ENCODE measurements at places on chromosomes 16 and 17. TPM values are rescaled to one million over a fixed set of nuclear protein-coding genes. Genes with fewer than 3 reads are reported as not detected.
A peak's percentile ranks its signal among the peaks of the same experiment; 100 is the strongest.

GRCh38 chr16:12757546-12757945, 46.1 kb downstream of the CPPED1 start:
- no peak for DNase-seq

- no peak for DNase-seq
These were observed 20.2 kb downstream of the ZNF778 start for GRCh38 chr16:89237733-89238132.

DNA sequence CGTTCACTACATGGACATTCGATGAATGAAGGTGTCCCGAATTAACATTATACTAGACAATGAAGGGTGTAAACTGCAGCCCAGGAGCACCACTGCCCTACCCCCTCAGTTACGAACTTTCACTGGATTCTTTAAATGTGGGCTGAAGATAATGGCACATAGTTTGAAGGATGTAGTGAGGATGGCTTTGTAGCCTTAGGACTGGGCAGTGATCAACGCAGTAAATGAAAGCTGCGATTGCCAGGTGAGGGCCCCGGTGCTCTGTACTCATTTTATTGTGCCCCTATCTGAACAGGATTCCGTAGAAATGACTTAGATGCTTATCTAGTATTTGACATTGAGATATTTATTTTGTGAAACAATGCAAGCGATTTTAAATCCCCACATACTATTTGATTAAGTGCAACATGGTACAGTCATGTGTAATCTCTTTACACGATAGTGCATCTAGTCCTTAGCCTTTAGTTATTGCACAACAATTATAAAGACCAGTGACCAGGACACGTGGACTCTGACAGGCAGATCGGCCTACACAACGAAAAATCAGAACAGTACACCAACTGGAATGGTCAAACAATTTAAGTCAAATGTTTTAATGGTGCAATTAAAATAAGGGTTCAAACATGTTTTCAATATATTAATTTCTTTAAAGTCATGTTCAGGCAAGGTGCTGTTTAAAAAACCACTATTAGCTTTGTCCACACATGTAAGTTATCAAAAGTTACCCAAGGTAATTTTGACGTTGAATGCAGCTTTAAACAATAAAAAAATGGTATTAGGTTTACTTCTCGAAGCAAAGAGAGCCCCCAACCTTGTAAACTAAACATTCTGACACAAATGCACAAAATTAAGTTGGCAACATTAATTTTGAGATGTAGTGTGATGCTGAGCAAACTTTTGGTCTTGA, 17.4 kb upstream of the ERN1 start:
- DNase-seq: no peak

GRCh38 chr16:57643147-57643874, 14.9 kb downstream of the ADGRG1 start:
- DNase-seq: no peak

- DNase-seq: no peak
These were observed 11.2 kb downstream of the CASC3 start for GRCh38 chr17:40151414-40151963.

Gene P2RX5
- total RNA-seq: 1.8 TPM

Gene CA10
- total RNA-seq: not detected

GRCh38 chr17:64406321-64407200, 15.9 kb upstream of the PECAM1 start:
- DNase-seq: no peak

DNA sequence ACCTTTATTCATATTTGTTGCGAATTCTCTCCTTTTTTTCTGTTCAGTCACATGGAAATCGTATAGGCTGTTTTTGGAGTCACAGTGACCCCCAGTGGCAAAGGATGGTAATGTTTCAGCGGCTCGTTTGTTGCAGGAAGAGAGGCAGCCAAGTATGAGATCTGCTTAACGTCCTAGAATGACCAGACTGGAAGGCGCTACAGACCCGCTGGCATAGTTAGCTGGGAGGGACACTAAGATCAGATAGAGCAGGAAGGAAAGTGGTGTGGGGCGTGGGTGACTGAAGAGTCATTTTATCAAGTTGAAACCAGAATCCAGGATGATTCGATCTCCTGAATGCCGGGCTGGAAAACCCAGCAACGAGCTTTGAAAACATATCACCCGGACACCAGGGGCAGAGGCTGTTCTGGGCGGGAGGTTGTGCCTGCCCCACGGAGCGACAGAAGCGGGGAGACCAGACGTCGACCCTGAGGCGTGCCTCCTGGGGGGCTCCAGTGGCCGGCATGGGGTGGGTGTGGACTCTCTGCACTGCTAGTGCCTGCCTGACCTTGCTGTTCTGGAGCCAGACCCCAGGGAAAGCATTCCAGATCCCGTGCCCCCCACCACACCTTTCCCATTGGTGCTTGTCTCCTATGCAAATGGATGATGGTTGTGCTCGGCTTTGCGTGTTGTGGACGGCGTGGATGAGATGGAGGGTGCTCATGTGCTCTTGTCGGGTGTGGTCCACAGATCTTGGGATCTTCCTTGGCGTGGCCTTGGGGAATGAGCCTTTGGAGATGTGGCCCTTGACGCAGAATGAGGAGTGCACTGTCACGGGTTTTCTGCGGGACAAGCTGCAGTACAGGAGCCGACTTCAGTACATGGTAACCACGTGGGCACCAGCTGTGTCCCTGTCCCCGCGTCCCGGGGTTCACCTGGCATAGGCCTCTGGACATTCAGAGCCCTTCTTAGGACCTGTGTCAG, 7.7 kb downstream of the IL34 start:
- DNase-seq: peak; percentile 90

Gene RNF222
- not detected for total RNA-seq

DNA sequence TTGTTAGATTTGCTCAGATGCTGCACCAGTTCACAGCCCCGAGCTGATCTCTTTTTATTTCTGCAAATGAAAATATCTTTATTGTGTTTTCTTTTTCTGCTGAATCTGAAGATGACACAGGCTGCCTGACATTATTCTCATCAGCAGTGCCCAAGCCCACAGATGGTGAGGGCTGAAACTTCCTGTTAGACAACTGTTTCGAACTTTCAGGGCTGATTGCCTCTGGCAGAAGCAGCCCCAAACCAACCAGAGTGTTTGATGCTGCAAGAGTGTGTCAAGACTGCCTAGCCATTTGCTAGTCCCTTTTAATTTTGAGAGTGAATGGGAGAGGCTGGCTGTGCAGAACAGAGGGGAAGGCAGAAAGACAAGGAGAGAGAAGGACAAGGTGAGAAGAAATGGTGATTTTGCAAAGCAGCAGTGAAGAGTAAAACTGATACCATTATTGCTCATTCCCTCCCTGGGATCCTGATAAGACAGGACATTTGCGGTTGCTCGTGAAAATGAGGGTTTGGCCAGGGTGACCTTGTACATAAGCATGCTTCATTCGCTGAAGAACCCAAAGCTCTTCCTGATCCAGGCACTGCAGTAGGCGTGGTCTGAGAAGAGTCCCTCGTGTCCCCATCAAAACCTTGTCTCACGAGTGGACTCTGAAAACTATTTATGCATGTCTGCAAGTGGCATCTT, 77.2 kb downstream of the TMEM114 start:
- no peak for DNase-seq

GRCh38 chr16:2231016-2231931, 5.0 kb upstream of the DNASE1L2 start:
- DNase-seq: no peak

GRCh38 chr16:85464383-85465305, 148.5 kb upstream of the GSE1 start:
- DNase-seq: no peak

- no peak for DNase-seq
These were observed 25.0 kb upstream of the ATP2A3 start for GRCh38 chr17:3989041-3989886.

DNA sequence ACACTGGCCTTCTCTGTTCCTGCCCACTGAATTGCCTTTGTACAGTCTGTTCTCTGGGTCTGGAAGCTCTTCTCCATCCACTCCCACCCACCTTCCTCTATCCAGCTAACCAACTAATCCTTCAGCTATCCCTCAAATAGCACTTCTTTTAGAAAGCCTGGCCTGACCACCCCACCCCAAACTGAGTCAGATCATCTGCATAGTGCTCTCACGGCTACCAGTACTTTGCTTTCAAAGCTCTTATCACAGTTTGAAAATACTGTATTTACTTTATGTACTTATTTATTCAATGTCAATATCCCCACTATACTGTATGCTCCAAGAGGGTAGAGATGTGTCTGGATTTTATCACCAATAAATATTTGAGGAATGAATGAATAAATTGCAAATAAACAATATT, 4.5 kb upstream of the CLDN7 start:
- DNase-seq: no peak

Gene ODF4
- not detected for total RNA-seq

DNA sequence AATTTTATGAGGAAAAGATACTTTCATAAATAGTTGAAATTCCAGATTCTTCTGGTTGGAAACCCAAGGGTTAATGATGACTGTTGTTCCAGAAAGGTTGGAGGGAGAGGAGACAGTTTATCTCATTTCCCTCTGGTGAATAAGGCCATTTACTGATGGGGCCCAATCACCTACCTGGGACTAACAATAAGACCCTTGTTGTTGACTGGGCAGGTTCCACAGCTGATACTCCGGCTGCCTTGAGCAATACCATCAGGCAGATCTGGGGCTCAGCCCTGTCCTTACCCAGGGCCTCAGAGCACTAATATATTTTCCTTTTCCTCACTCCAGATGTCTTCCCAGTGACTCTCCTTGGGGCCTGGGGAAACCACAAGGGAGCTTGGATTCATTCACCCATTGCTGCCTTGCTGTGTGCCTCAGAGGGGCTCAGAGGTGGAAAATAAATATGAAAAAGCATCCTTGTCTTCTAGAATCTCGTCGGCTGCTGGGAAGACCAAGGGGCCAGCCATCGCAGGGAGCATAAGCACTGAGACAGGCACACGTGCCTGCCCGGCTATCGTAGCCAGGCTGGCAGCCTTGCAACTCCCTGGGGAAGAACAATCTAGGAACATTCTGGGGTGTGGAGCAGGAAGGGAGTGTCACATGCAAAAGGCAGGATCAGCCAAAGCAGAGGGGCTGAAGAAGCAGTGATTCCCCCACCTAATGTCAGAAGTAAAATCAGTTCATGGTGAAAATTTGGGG, 54.4 kb downstream of the MPRIP start:
- no peak for DNase-seq

DNA sequence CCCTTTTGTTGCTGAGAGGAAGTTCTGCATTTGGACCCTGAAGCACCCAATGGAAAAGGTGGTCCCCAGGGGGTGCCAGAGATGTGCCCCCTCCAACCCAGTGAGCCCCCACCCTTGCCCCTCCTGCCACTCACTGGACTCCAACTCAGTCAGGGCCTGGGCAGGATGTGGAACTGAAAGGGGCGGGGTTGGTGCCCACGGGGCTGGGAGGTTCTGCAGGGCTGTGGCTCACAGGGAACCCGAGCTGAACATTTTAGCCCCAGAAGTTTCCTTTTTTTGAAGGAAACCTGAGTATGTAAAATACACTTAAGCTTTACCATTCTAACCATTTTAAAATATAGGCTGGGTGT, 15.8 kb upstream of the OGFOD3 start:
- no peak for DNase-seq

GRCh38 chr17:57892820-57893595, 43.2 kb upstream of the MRPS23 start:
- peak; percentile 55 for DNase-seq

GRCh38 chr16:85002608-85003007, 8.7 kb downstream of the ZDHHC7 start:
- no peak for DNase-seq

Gene CHST6
- total RNA-seq: 0.17 TPM

DNA sequence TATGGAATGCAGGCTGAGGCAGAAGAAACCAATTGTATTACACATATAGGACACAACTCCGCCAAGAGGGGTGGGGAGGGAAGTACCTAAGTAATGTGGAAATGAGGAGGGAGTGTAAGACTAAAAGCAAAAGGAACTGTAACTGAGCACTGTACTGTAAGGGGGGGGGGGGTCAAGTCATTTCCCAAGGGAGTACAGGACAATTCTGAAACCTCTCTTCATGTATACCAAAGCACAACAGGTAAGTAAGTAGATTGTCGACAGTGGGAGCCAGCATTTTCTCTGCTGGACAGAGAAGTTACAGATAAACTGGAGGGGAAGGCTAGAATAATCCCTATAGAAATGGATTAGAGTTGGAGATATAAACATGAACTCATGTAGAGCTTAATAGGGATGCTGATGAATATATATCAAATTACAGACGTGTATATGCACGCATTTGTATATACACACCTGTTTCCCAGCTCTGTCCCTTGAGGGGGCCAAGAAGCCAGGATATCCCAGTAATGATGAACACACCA, 6.4 kb downstream of the USP22 start:
- DNase-seq: no peak

Gene HS3ST3A1
- total RNA-seq: 6.5 TPM

GRCh38 chr17:42814633-42815399, 9.3 kb downstream of the BECN1 start:
- no peak for DNase-seq

- DNase-seq: no peak
These were observed 44.3 kb upstream of the CRHR1 start for GRCh38 chr17:45739786-45740185.

- DNase-seq: no peak
These were observed 9.6 kb upstream of the EIF1 start for GRCh38 chr17:41678907-41679739.

DNA sequence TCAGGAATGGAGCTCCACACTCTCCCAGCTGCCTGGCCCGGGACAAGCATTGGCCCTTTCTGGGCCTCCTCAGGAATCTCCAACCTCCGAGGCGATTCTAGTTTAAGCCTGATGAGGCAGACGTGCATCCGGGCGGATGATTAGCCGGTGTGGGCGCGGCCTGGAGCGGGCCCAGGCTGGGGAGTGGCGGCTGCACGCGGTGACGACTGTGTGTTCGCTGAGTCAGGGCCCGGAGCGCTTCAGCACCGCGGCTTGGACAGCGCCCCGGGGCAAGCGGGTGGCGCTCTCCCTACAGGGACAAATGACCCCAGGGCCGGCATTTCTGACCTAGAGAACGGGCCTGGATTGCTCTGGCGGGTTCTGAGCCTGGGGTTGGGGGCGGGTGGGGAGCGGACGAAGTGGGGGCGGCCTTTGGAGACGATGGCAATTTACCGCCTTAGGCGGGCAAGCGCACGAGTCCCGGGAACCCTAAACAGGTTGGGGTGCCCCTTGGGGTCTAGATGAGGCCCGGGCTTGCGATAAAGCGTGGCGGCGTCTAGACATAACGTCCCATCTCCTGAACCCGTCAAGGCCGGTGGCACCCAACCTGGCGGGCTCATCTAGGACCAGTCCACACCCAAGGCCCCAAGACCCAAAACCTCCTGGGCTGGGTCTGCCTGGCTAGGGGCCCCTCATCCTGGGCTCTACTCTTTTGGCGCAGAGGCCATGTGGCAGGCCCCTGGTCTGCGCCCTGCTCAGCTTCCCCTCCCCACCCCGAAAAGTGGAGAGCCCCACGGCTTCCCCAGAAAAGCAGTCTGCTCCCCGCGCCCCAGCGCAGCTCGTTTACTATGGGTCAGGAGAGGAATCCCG, 22.3 kb upstream of the ZNHIT3 start:
- peak; percentile 74 for DNase-seq

Gene IKZF3
- total RNA-seq: 2.3 TPM

Gene DHRS7C
- not detected for total RNA-seq

Gene BPTF
- 38.0 TPM for total RNA-seq

GRCh38 chr16:17747081-17747756, 276.5 kb upstream of the XYLT1 start:
- no peak for DNase-seq
